ENCODE measurements at places on chromosomes 1 and 21. TPM values are rescaled to one million over a fixed set of nuclear protein-coding genes. Genes with fewer than 3 reads are reported as not detected.

- no peak for DNase-seq
These were observed 93.9 kb upstream of the KCNA3 start for GRCh38 chr1:110768605-110769004.

DNA sequence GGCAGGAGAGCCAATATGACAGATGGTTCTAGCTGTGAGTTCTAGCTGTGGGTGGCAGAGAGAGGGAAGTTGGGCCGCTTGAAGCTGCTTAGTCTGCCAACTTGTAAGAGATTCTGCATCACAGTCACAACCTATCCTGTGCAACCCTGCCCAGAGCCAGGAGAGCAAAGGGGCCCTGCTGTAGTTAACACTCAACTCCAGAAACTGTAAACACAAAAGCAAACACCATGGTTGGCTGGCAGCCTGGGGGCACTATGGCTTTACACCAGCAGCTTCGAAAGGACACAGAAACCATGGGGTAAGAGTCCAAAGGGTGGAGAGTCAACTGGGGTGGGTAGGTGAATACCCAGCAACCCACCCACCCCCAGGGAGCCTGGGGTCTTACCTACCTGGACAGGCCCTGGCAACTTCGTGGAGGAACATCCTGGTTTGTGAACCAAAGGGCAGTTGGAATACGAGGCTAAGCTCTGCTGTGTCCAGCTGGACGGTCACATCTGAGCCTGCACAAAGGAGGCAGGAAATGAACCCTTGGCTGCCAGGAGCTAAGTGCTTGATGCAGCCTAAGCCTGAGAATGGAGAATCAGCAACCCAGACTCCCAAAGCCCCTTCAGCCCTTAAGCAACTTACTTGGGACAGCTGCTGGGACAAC, 6.4 kb downstream of the INPP5B start:
- no peak for DNase-seq

DNA sequence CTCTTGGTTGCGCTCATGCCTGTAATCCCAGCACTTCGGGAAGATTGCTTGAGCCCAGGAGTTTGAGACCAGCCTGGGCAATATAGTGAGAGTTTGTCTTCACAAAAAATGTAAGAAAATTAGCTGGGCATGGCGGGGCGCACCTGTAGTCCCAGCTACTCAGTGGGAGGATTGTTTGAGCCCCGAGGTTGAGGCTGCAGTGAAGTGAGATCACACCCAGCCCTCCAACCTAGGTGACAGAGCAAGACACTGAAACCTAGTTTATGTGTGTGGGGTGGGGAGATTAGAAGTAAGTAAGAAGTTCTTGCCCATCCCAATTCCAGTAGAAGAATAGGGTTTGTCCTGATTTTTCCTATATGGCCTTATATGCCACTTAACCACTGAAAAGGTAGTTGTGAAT, 2.0 kb downstream of the RPL5 start:
- no peak for DNase-seq

DNA sequence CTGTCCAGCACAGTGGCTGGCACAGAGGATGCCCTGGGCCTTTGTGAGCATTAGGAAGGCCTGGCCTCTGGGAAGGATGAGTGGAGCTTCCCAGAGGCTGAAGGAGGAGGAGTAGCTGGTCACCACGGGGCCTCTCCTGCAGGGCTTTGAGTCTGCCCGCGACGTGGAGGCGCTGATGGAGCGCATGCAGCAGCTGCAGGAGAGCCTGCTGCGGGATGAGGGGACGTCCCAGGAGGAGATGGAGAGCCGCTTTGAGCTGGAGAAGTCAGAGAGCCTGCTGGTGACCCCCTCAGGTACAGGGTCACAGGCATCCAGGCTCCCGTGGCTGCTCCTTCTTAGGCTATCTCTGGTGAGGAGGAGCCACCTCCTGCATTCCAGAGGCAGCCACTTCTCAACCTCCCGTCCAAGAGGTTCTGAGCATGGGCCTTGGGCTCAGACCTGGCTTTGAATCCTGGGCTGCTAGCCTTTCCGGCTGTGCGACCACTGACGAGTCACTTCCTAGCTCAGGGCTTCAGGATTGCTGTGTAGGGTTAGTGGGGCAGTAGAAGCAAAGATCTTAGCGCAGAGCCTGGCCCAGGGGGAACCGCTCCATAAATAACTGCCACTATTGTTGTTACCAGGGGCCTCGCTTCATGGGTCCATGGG, 14.0 kb downstream of the SESN2 start:
- no peak for DNase-seq

Gene TBX15
- total RNA-seq: not detected

Gene PALMD
- not detected for total RNA-seq

GRCh38 chr21:34707876-34708325, 39.1 kb downstream of the CLIC6 start:
- no peak for DNase-seq

- no peak for DNase-seq
These were observed 27.4 kb downstream of the MRPS6 start for GRCh38 chr21:34100790-34101189.
